ENCODE measurements at places on chromosomes 3 and 15.
A peak's percentile ranks its signal among the peaks of the same experiment; 100 is the strongest.

GRCh38 chr3:54259636-54260035, 137.3 kb downstream of the CACNA2D3 start:
- H3K27ac ChIP-seq, result no peak overlapping the region
- no peak for DNase-seq
- no peaks in the 10 kb centered on the region for H3K36me3 ChIP-seq
- no peaks in the 10 kb centered on the region for H3K4me1 ChIP-seq

DNA sequence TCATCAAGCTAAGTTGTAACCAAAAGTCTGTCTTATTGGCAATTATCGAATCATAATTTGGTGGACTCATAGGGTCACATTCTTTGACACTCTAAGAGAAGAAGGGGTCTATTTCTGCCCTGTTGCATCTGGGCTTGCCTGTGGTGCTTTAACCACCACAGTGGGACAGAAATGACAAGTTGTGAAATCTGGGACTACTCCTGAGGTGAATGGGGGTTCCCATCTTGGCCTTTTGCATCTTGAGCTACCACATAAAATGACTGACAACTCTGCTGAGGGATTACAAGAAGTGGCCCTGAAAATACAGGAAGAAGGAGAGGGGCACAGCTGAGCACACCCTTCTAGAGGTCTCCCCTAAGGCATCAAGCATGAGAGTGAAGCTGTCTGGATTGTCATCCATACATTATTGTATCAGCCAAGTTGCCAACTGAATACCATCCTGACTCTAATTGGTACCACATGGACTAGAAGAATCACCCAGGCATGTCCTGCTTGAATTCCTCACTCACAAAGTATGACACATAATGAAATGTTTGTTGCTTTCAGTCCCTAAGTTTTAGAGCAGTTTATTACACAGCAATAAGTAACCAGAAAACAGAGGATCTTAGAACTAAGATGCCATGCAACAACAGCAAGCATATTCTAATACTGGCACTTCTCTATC, 306.5 kb downstream of the ROBO1 start:
- H3K4me3 ChIP-seq, result no peak overlapping the region
- H3K36me3 ChIP-seq, result no peaks in the 10 kb centered on the region
- H3K4me1 ChIP-seq, result no peaks in the 10 kb centered on the region
- no peaks in the 10 kb centered on the region for H3K27me3 ChIP-seq

GRCh38 chr3:111684640-111685039, 89.5 kb upstream of the ZBED2 start:
- H3K36me3 ChIP-seq, result peaks cover 13% of the 10 kb centered on the region
- no peak for DNase-seq
- no peaks in the 10 kb centered on the region for H3K27me3 ChIP-seq
- H3K27ac ChIP-seq, result peak overlapping the region; percentile 64
- H3K4me3 ChIP-seq, result no peak overlapping the region

DNA sequence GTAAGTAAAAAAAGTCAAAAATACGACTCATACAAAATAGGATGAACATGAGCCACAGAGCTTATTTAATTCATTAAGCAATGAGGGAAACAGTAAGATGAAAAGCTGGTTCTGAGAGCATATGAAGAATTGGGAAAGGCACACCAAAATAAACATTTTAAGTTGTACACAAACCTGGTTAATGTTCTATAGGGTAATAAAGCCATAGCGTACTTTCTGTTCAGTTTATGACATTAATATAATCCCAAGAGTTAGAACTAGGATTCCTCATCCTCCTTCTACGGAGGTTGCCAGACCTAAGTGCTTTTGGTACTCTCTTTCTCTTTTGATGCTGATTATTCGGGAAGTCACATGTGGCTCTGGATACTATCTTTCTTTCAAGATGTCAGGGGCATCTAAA, 41.4 kb downstream of the CLEC3B start:
- DNase-seq, result no peak
- no peaks in the 10 kb centered on the region for H3K36me3 ChIP-seq
- no peak overlapping the region for H3K4me3 ChIP-seq
- H3K4me1 ChIP-seq, result peaks cover 12% of the 10 kb centered on the region

DNA sequence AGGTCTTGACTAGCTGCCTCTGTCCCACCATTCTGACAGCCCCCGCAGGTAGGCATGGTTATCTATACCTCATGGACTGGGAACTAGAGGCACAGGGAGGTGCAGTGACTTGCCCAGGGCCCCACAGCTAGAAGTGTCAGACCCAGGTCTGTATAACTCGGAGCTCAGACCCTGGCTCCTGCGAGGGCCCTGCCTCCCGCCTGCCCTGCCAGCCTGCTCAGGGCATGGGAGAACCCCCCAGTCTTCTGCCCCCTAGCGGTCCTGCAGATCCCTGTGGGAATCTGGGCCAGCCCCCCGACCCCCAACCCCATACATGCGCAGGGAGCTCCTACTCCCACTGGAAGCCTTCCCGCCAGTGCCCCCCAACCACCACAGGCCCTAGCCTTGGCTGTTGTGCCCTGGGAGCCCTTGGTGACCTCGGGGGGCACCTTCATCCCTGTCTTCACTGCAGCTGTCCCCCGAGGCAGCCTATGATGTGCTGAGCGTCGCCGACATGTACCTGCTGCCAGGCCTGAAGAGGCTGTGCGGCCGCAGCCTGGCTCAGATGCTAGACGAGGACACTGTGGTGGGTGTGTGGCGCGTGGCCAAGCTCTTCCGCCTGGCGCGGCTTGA, 6.9 kb downstream of the ABTB1 start:
- H3K27ac ChIP-seq, result no peak overlapping the region
- H3K27me3 ChIP-seq, result no peaks in the 10 kb centered on the region
- H3K4me1 ChIP-seq, result peaks cover 24% of the 10 kb centered on the region
- DNase-seq, result no peak

DNA sequence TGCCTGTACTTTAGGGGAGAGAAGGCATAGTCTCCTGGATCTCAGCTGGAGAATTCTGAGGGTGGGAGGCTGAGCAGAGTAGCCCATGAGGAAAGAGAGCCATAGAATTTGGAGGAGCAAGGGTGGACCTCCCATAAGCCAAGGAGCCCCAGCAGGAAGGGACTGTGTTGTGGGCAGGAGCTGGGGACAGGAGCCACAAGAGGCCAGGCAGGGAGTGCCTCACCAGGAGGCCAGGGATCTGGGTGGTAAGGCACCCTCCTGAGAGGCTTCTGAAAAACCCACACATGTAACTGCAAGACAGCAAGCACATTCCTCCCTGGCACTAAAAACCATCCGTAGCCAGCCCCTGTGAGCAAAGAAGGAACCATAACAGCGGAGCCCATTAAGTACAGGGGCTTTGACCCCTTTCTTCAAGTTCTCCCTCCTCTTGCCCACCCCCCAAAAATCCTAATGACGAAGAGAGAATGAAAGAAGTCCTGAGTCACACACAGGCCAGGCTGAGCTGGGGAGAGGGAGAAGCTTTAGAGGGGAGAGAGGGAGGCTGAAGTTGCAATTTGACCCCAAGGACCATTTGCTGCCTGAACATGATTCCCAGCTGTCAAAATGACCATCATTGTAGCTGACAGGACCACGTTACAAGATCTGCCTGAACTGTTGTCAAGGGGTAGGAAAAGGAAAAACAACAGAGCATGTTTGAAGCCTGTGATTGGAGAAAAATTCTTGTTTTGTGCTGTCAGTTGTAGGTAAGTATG, 82.6 kb downstream of the TRIM42 start:
- no peaks in the 10 kb centered on the region for H3K36me3 ChIP-seq
- no peak for DNase-seq
- no peaks in the 10 kb centered on the region for H3K4me1 ChIP-seq
- H3K27me3 ChIP-seq, result peaks cover 16% of the 10 kb centered on the region
- no peak overlapping the region for H3K4me3 ChIP-seq
- H3K27ac ChIP-seq, result no peak overlapping the region
